ENCODE measurements at places on chromosomes 6 and 20. TPM values are rescaled to one million over a fixed set of nuclear protein-coding genes. Genes with fewer than 3 reads are reported as not detected.

GNMT gene
- not detected for total RNA-seq

RAB44 gene
- total RNA-seq: not detected

LPIN3 gene
- 1.4 TPM for total RNA-seq

TRDN gene
- 0.92 TPM for total RNA-seq

CST9L gene
- not detected for total RNA-seq
